ENCODE measurements at places on chromosomes 2 and 18.

DNA sequence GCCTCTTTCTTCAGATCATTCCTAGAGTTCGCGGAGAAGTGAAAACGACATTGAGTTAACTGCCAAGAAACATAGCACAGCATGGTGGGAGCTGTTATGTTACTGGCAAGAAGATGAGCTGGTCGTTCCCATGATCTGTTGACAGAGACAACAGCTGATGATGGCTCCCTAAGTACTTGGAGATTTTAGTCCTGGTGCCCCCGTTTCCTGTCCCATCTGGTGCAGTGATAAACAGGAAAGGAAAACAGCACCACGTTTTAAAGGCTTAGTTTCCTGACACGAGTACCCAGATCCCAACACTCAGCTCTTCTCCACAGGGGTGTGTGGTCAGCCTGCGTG lies 56.4 kb upstream of the KCNG2 start:
- no peak for DNase-seq

DNA sequence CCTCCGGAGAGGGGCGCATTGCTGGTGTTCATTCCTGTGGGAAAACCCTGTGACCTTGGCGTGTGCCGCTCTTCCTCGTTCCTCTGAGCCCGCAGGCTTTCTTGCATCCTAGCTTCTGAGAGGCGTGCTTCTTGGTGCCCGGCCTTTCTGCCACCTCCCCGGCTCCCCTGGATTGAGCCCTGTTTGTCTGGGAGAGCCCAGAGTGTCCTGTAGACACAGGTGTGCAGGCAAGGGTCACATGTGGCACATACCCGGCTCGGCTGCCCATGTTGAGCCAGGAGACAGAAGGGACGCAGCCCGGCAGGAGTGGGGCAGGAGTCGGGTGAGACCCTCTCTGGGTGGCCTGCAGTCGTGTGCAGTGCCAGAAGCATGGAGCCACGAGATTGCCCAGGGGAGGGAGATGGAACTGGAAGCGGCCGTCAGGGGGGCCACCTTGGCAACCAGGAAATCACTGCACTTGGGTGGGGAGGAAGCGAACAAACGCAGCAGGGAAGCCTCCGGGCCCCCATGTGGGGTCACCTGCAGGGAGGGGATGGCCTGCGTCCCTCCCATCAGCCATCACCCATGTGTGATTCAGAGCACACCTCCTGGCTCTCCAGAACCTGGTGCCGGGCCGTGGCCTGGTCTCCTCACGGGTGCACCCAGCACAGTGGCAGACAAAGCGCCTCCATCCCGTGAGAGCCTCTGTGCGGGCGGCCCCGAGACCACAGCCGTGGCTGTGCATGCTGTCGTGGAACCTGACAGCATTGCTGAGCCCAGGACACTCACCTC lies 92.9 kb downstream of the SH3BP4 start:
- DNase-seq, result no peak

- DNase-seq, result no peak
Measured at GRCh38 chr2:16152071-16152927, 211.9 kb downstream of the MYCN start.

GRCh38 chr2:134282629-134283400 lies 28.9 kb downstream of the MGAT5 start:
- no peak for DNase-seq

DNA sequence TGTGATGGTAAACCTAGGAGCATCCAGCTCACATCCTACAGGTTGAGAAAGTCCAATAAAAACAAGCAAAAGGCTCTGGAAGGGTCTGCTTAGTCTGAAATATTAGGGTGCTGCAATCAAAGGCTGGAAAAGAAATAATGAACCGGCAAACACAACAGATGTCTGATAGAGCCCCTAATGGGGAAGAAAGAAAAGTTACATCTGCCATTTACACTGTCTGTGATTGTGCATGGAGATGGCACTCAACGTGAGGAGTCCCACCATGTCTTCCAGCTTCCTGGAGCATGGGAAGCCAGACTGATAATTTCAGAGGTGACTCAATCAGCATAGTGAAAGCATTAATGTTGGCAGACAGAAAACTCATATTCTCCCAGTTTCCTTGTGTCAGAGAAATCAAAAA lies 307.8 kb downstream of the EPHA4 start:
- no peak for DNase-seq

- DNase-seq, result no peak
Measured at GRCh38 chr2:239870276-239870675, 154.9 kb downstream of the NDUFA10 start.

GRCh38 chr2:100757621-100758394 lies 62.1 kb upstream of the NPAS2 start:
- no peak for DNase-seq

DNA sequence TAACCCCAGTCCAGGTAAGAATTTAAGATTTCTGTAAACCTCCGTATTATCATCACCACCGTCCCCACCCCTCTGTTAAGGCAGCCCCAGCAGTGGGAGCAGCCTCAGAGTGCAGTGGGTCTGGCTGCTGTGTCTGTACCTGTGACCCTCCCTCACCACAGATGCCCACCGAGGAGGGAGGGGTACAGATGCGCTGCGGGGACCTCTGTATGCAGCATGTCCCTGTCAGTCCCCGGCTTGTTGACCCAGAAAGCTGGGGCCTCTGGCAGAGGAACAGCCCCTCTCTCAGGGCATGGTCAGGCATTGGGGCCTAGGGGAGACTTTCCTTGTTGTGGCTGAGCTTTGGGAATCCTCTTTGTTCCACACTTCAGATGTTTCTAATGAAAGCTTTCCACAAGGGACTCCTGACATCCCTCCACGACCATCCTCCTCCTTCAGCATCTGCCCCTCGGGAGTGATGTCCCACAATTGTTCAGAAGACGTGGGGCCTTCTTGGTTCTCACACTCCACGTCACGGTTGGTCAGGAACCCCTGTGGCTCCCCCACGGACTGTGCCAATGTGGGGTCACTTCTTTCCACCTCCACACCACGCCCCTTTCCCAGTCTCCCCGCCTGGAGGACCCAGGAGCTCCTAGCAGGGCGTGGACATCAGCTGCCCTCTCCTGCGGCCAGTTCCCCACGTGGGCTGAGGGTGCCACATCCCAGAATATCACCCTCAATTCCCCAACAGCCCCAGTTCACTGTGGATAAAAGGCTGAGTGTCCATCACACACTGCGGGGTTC lies 384.2 kb upstream of the MYT1L start:
- DNase-seq, result no peak

- DNase-seq, result peak; percentile 88
Measured at GRCh38 chr2:174682578-174683391, 81.5 kb downstream of the CHRNA1 start.

DNA sequence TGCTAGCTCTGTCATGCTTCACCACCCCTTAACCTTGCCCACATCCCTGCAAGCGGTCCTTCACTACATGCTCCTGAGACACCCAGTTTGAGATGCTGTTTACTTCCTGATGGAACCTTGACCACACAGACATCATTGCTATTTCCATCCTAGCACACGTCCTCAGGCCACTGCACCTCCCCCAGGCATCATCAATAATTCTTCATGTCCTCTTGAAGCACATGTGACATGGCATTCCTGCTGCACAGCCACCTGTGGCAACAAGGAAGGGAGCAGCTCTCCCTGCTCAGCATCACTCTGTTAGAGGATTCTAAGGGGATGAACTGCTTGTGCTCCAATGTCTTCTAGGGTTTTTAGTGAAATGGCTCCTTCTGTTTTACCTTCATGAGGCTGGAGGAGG lies 26.1 kb upstream of the ST3GAL5 start:
- no peak for DNase-seq

- no peak for DNase-seq
Measured at GRCh38 chr2:17795309-17795708, 21.0 kb upstream of the MSGN1 start.

DNA sequence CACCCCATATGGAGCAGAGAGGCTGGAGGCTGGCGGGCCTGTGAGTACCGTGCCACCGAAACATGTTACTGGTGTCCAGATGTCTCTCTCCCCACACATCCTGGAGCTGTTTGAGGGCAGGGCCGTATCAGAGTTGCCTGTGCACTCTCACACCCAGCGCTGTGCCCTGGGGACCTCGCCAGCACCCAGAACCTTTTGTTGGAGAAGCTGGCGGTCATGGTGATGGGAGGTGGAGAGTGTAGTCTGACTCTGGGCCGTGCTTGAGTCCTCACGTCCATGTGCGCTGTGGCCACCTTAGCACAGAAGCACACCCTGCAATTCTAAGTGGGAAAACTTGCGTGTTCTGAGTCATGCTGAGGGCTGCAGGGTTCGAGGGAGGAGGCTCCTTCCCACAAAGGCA lies 259.2 kb downstream of the NDUFA10 start:
- DNase-seq, result no peak

DNA sequence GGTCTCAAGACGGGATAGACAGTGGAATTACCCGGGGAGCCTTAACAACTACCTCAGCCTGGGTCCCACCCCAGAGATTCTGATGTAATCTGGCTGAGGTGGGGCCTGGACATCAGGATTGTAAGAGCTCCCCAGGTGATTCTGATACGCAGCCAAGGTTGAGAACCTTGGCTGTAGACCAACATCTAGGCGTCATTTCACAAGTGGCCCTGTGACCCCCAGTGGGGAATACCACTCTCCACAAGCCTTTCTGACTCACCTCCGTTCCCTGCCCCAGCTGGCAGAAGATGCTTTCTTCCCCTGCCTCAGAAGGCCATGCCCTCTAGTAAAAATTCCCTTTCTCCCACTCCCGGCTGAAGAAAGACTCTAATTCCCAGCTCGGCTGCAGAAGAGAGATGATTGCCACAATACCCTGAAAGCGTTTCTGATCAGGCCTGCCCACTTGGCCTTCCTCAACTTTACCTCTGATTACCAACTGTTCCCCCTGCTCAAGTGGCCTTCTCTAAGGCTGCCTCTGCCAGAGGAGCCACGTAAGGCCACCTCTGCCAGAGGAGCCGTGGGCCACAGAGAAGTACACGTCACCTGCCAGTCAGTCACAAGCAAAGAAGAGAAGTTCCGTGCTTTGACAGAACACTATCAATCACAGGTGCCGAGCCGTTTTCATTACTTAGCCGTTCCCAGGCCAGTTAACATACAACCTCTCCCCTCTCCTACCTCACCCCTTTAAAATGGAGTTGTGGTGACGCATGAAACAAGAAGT lies 116.8 kb upstream of the PKDCC start:
- no peak for DNase-seq

GRCh38 chr2:176555781-176556180 lies 286.5 kb downstream of the MTX2 start:
- no peak for DNase-seq

DNA sequence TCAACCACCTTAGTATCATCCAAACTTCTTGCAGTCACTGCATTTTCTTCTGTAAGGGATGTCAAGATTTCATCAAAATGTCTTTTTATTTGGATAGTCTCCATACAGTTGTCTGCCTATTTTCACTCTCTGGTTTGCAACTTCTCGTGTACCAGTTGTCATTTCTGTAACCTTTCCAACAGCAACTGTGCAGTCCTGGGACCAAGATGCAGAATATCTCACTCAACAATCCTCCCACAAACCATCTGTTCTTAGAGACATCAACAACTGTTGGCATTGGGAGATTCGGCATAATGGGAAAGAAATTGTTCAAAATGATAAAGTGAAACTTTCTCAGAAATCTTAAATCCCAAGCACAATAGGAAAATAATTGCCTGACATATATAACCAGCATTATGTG lies 933.6 kb upstream of the SLC39A10 start:
- no peak for DNase-seq

- DNase-seq, result no peak
Measured at GRCh38 chr2:200814917-200815316, 3.2 kb downstream of the BZW1 start.

DNA sequence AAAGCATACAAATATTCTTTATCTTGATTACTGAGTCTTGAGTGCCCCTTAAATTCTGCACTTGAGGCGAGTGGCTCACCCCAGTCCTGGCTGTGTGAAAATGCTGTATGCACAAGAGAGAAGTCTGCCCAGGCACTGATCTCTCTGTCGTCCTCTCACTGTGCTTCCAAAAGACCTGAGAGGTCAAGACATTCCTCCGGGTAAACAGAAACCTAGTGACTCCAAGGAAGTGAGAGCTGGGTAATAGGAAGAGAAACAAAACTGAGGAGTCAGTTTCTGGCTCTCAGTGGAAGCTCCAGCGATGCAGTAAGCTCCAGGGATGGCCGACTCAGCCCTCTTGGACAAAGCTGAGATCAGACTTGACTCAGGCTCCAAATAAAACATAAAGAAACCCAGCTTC lies 70.9 kb downstream of the AAK1 start:
- DNase-seq, result no peak

- DNase-seq, result no peak
Measured at GRCh38 chr2:72104821-72105588, 42.7 kb downstream of the CYP26B1 start.

DNA sequence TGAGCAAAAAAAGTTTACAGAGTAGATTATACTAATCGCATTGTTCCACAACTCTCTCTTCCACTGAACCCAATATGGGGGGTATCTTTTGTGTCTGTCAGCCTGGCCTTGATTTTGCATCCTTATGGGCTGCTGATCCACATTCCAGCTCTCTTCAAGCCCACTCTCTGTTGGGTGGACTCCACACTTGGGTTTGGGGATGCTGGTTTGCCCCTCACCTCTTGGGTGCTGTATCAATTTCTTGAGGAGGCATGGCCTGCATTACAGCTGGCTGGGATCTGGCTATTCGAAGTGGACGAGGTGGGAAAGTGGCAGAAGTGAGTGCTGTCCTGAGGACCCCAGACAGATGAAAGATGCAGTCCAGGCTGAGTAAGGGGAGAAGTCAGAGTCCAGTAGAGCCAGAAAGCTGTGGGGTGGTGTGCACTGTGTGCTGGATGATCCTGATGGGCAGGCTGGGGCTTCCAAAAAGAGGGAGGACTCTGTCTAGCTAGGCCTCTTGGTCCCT lies 141.4 kb downstream of the CAPN13 start:
- no peak for DNase-seq

DNA sequence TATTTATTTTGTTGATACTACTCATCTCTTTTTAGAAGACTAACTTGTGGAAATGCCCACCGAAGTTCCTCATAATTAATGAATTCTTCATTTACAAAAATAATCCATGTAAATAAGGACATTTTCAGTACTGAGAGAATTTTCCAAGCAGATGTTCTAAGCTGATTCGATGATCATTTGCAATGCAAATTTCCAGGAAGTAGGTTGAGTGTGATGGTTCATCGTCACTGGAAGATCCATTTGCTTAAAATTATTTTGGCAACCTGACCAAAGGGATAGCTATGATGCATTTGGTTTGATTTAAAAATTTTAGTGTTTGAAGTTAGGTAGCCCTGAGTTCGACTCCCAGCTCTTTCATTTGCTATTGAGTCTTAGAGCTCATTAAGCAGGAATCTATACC lies 257.3 kb upstream of the RASGRP3 start:
- DNase-seq, result no peak
